GM19239 (cell line): ENCODE measurements at places on chromosomes 3 and 15.
A peak's percentile ranks its signal among the peaks of the same experiment; 100 is the strongest.

- no peak for DNase-seq
Observed at GRCh38 chr3:52454938-52455282, 494 bp upstream of the NISCH start.

DNA sequence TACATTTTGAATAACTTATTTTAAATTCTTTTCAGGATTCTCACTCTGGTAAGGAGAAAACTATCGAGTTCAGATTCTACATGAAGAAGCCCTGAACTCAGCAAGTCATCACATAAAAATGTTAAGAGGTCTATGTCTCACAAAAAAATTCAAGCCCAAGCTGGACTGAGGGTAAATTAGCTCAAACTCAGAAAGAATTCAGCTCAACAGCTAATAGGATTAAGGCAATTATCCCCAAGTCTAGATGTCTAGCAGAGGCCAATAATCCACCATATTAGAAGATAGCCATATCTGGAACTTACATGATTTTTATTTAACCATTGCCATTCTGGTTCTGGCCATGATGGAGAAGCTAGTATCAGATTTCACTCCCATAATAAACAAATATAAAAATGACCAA lies 909.7 kb downstream of the PLOD2 start:
- DNase-seq: no peak

- peak; percentile 14 for DNase-seq
Observed at GRCh38 chr15:83565553-83566159, 88.3 kb upstream of the ADAMTSL3 start.

DNA sequence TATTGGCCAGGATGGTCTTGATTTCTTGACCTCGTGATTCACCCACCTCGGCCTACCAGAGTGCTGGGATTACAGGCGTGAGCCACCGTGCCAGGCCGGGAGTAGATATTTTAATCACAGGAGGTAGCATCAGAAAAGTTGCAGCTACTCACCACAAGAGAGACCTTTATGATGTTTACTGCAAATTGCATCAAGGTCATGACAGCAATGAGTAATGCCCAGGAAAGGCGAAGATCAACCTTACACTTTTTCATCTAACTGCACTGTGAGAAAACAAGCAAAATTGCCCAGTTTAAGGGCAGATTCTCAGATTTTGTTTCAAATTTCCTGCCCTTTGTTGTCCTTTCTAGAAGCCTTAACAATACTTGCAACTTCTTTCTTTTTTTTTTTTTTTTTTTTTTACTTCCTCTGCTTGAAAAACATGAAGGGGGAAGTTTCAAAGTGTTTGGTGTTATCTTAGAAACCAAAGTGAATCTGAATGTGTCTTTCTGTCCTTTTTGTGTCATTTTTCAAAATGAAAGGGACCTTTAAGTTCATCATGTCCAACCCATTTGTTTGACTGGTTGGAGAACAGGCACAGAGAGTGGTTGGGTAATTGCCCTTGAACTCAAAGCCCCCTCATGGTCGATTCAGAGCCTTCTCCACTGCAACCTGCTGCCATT lies 25.0 kb downstream of the TGFBR2 start:
- no peak for DNase-seq

- DNase-seq: peak; percentile 10
Observed at GRCh38 chr3:88180398-88180999, 30.7 kb downstream of the C3orf38 start.

DNA sequence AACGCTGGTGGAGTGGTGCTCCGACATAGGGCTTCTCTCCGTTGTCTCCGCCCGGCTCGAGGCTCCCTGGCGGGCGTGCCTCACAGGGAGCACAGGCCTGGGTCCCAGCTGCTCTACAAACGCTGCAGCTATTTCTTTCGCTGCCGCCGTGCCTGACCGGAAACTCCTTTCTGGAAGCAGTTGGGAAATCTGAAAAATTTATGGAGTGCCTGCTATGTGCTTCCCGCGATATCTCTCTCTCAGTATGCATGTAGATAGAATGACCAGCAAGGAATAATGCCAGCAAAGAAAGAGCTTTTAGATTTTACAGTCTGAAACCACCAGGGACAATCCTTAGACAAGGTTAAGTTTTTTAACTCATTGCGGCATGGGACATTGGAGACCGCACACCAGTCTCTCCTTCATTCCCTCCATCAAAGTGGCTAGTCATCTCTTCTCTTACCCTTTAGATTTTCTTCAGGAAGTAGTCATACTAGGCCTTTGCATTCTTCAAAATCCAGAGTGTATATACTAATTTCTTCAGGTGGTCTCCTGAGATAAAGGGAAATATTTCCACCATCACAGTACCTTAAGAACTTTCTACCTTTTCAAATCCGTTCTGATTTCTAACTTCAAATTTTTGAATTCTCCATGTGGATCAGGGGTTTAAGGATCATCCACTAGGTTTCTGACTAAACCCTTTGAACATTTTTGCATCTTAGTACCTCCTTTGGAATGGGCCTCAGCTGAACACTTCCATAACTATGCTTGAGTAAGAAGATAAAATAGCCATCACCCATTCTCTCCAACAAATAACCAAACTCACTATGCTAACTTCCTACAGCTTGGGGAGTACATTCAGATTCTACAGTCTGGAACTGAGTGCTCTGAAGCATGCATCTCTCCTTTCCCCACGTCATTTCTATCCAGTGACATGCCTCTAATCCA lies 1.1 kb upstream of the NPHP3 start:
- no peak for DNase-seq

DNA sequence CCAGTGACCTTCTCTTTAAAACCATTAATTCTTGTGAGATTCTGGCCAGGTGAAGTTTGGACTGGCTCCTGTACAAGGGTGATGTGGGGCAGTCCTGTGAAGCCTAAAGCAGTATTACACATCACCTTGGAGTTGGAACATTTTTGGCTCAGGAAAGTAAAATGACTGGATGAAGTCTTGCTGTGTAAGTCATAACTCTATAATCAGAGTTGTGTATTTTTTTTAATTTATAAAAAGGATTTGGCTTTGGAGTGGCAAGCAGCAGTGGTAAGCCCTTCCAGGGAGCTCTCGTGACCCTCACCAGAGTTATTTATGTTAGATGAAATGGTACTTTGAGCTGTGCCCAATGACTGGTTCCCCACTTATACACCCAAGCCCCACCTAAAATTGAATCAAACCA lies 331.2 kb upstream of the DCBLD2 start:
- DNase-seq: no peak

GRCh38 chr3:8500319-8500988 lies 1.2 kb upstream of the LMCD1 start:
- DNase-seq: no peak

GRCh38 chr15:100208921-100209603 lies 132.7 kb downstream of the ADAMTS17 start:
- DNase-seq: no peak

DNA sequence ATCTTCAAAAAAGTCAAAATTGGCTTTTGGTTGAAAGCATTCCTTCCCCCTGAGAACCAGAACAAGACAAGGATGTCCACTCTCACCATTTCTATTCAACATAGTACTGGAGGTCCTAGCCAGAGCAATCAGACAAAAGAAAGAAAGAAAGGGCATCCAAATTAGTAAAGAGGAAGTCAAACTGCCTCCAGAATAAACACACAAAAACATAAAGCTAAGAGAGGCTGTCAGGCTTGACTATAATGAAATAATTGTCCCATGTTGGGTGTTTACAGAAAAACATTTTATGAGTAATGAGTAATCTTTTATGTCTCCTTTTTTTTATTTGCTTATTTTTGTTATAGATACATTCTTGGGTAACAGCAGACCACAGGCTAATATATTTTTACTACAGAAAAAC lies 18.3 kb upstream of the FAM240A start:
- DNase-seq: no peak
